Suprapubic skin (tissue), 4 donors: ENCODE measurements at places on chromosomes 12 and 14. TPM values are rescaled to one million over a fixed set of nuclear protein-coding genes. Genes with fewer than 3 reads are reported as not detected.

Gene HOXC9
- total RNA-seq = 12.2 TPM

Gene TSHR
- not detected for total RNA-seq

Gene BCL2L14
- total RNA-seq = not detected

Gene SCFD1
- total RNA-seq = 56.5 TPM

Gene EFCAB11
- 3.3 TPM for total RNA-seq
